ENCODE measurements at places on chromosomes 7 and 10.

DNA sequence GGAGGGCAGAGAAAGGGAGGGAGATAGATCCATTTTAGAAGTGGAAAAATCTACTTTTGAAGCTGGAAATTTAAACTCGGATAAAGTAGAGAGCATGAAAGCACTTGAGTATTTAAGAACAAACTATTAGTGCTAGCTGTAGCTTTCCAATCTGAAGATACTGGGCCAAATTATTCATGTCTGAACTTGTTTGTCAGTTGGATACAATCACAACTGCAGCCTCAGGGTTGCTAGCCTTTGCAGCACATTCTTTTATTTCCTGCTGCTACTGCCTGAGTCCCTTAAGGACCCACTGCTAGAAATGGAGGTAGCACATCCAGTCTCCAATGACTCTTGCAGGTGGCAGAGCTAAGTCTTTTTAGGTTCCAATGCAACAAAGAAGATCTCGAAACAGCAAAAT, 8.3 kb upstream of the SLC25A13 start:
- no peak for DNase-seq

DNA sequence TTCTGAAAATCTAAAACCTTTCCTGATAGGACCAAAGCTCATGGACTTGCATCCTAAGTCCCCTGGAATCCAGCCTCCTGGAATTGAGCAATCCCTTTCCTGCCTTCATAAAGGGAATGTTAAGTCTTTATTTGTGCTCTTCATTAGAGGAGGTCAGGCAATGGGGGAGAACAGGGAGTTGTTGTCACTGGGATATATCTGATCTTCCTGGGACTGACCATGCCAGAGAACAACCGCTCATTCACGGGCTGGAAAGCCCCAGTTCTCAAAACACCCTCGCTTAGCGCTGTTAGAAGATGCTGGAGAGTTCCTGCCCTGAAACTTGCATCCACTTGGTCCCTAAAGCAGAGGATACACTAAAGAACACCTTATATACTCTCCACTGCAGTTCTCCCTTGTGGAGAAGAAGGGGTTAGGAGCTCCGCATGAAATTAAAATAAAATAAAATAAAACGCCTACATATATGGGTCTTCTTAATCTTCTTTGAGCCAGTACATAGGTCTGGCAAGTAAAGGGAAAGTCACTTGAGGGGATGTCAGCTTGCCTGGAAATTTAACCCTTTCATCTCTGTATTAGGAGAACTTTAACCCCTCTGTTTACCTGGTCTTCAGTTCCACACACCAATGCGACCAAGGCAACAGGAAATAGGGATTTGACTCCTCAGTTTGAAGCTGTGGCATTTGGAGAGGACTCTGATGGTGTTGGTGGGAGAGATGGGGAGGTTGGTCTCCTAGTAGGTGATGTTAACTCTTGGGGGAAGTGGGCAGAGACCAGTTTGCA, 1.2 kb downstream of the SORCS1 start:
- DNase-seq, result no peak

DNA sequence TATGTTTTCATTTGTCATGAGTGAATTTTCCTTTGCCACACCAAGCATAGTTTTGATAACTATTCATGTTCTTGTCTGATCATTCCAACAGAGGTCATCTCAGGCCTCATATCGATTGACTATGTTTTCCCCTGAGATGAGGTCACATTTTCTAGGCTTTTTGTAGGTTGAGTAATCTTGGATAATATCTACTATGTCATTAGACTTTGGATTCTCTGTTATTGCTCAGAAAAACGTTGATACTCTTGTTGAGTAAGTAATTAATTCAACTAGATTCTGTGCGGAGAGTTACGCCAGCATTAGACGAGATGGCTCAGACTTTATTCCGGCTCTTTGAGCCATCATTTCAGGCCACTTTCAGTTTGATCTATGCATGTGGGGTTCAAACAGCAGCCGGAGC, 57.7 kb downstream of the KLF6 start:
- no peak for DNase-seq

DNA sequence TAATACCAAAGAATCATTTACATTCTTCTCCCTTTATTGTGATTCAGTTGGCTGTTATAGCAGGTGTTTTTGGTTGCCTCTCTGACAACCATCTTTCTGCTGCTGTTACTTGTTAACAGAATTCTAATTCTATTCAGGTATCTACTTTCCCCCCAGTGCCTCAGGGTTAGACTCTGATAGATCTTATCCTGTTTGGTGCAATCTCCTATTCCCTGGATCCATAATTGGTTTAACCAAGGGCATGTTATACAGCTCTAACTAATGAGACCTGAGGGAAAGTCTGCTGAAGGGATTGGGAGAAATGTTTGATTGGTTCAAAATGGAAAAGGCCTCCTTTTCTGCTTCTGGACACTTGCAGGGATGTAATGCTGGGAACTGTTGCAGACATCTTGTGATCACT, 161.5 kb downstream of the GPR158 start:
- no peak for DNase-seq

Data from CD8-positive, alpha-beta T cell (primary cell).